Amniotic stem cell (primary cell): ENCODE measurements at places on chromosomes 6 and 20.

- DNase-seq = no peak
These were observed 58.7 kb upstream of the SULF2 start for GRCh38 chr20:47843886-47844567.

DNA sequence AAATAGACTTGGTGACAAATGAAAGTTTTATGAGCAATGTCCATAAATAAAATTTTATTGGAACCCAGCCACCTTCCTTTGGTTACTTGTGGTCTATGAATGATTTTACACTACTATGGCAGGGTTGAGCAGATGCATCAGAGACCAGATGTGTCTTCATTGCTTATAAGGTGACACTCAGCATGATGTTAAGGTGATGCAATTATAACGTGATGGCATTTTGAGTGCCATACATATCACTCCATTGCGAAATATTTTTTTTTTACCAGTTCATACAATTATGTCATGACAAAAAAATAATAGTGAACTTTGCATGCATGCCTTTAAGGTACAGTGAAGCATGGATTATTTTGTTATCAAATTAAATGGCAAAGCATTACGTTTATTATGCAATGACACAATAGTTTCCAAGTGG lies 96.0 kb downstream of the ADTRP start:
- no peak for DNase-seq

GRCh38 chr6:119065382-119065781 lies 13.1 kb downstream of the FAM184A start:
- DNase-seq = no peak

- DNase-seq = no peak
These were observed 8.5 kb downstream of the RBM24 start for GRCh38 chr6:17289630-17290061.
